Activated naive CD4-positive, alpha-beta T cell (primary cell): ENCODE measurements at places on chromosomes 3 and 15.

- no peak for DNase-seq
Measured at GRCh38 chr15:27427276-27427675, 456.3 kb downstream of the GABRG3 start.

DNA sequence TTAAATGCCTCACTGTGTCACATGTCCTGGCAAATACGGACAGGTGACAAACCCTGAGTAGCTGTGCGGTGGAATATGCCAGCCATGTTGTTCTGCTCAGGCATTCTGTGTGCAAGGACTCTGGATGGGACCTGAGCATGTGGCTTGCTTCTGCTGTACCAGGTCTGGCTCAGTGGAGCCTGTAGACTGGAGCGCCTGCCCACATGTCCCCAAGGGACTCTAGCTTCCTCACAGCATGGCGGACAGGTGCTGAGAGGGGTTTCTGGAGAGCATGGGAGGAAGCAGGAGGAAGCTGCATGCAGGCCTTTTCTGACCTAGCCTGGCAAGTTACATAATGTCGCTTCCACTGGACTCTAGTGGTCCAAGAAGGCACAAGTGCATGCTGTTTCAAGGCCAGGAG is 96.3 kb downstream of the PLXNA1 start:
- no peak for DNase-seq

- no peak for DNase-seq
Measured at GRCh38 chr3:114848082-114848481, 299.0 kb downstream of the ZBTB20 start.

- no peak for DNase-seq
Measured at GRCh38 chr15:51104512-51104911, 9.8 kb upstream of the TNFAIP8L3 start.

GRCh38 chr15:55782901-55783300 is 39.9 kb upstream of the PRTG start:
- DNase-seq, result no peak

DNA sequence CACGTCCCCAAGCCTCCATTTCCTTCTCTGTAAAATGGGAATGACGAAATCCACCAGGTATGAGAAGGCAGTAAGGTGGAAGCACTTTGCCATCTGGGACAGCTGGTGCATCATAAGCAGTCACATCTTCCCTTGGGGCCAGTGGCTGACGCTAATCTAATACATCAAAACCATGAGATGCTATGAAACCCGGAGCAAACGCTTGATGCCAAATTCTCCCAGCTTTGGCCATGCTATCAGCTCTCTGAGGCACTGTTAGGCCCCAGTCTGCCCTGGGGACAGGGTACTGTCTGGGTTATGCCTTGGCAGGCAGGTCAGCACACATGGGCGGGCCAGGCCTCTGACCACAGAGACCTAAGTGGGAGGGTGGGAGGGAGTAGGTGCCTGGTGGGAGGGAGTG is 66.1 kb downstream of the ADAMTS17 start:
- DNase-seq, result no peak

GRCh38 chr15:98651036-98651481 is 2.7 kb downstream of the IGF1R start:
- DNase-seq, result no peak

- DNase-seq, result no peak
Measured at GRCh38 chr3:88019024-88019423, 39.8 kb downstream of the CGGBP1 start.

DNA sequence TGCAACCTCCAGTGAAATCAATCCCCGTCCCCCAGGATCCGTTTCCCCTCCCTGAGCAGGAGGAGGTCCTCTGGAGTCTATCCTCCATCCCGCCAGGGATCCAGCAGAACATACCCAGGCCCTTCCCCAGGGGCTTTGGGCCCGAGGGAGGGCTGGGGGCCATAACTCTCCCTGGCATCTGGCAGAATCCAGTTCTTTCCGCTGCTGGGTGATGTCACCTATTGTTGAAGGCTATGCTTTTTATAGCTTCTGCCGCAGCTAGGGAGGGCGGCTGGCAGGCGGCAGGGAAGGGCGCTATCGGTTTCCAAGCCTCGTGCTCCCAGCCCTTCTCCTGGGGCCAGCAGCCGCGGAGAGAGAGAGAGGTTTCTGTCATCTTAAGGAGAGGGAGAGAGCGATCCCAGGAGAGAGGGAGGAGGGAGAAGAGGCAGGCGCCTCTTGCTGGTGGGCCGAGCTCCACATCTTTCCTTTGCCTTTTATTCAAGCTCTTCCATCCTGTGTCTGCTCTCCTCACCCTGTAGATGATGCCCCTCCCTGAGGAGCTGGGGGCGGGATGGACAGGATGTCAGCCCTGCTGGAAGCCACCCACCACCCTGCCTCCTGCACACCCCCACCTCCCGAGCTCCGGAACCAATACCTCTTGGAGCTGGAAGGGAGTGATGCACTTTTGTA is 120.1 kb downstream of the ANP32A start:
- DNase-seq, result no peak

GRCh38 chr3:16686679-16687078 is 81.5 kb upstream of the DAZL start:
- DNase-seq, result no peak

DNA sequence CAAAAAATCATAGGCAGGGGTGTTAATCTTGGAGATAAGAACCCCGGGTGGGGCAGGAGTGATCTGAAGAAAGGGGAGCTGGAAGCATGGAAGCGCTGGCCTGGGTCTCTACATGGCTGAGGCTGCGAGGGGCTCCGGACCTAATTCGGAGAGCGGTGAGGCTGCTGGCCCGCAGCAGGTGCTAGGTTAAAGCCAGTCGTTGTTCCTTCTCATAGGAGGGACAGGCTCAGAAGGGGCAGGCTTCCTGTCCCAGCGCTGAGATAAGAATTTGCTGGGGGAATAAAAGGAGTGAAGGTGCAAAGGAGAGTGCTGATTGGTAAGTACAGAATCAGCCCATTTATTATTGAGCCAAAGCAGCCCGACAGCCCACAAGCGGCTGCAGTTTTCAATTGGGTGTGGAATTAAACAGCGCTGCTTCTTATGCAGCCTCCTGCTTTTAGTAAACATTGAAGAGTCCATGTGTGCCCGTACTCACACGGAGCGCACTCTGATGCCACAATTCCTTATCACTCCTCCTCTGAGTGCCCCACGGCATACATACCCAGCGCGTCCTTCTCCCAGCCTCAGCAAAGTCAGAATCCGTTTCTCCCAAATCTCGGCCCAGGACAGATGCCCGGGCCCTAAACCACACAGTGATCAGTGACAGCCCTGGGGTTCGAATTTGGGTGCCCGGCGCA is 17.1 kb downstream of the CHST13 start:
- DNase-seq, result no peak

- DNase-seq, result no peak
Measured at GRCh38 chr3:159170436-159171003, 368.7 kb downstream of the MFSD1 start.

GRCh38 chr3:127699416-127700300 is 26.9 kb downstream of the ABTB1 start:
- no peak for DNase-seq

- DNase-seq, result no peak
Measured at GRCh38 chr15:27587810-27588209, 511.3 kb downstream of the OCA2 start.

GRCh38 chr3:155393316-155393715 is 99.8 kb upstream of the STRIT1 start:
- DNase-seq, result no peak

GRCh38 chr3:98906230-98906629 is 4.7 kb upstream of the DCBLD2 start:
- no peak for DNase-seq
